ENCODE measurements at places on chromosomes 6 and 20. TPM values are rescaled to one million over a fixed set of nuclear protein-coding genes. Genes with fewer than 3 reads are reported as not detected.

DNA sequence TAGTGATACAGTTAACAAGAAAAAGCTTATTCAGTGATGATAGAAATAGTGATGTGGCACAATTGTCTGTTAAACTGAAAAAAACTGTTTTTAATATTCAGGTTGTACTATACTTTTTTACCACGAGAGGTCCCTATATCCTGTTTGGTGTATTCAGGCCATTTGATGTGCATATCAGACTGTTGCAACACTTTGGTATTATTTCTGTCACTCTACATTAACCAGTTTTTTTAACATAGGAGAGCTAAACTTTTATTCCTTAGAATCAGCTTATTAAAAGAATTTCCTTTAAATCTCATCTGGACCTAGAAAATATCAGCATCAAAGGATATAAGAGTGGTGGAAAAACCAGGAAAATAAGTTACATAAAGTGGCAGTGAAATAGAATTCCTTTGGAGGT lies 36.8 kb downstream of the TSPYL4 start:
- DNase-seq: no peak

GRCh38 chr6:98920904-98921431 lies 26.8 kb downstream of the FBXL4 start:
- no peak for DNase-seq

DNA sequence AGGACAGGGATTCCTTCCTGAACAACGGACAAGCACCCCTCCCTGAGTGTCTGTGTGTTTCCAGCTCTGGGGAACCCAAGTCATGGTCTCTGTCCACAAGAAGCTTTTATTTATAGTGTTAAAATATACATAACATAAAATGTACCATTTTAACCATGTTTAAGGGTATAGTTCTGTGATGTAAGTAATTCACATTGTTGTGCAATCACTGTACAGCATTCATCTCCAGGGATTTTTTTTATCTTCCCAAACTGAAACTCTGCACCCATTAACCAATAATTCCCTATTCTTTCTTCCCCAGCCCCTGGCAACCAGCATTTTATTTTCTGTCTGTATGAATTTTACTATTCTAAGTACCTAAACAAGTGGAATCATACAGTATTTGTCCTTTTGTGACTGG lies 84.2 kb downstream of the FOXF2 start:
- no peak for DNase-seq

GRCh38 chr20:49433333-49433732 lies 49.1 kb downstream of the KCNB1 start:
- DNase-seq: no peak

DNA sequence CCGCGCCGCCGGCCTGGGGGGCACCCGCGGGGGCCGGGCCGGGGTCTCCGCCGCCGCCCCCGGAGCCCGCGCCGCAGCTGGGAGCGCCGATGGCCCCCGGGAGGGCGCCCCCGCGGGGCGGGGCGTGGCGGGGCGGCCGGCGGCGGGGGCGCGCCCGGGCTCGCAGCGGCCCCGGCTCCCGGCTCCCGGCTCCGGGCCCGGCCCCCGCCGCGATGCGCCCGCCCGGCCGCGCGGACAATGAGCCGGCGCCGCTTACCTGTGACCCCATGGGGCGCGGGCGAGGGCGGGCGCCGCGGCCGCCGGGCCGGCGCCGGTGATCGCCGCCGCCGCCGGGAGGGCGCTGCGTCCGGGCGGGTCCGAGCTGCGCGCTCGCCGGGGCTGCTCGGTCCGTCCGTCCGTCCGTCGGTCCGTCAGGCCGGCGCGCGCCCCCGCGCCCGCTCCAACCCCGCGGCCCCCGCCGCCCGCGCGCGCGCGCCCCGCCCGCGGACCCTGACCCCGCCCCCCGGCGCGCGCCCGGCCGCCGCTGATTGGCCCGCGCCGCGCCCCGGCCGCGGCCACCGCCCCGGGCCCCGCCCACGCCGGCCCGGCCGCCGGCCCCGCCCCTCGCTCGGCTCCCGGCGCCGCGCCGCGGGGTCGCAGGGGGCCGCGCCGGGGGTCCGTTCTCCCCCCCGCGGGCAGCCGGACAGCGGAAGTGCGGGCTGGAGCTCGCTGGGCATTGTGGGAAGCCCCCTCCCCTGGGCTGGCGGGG lies at the start of gene ZBTB46:
Gene ZBTB46 (minus strand): TSS at position 424 of the 748 bp plus-strand sequence. CDS start 40,507 bp downstream, outside the sequence.
- no peak for DNase-seq

DNA sequence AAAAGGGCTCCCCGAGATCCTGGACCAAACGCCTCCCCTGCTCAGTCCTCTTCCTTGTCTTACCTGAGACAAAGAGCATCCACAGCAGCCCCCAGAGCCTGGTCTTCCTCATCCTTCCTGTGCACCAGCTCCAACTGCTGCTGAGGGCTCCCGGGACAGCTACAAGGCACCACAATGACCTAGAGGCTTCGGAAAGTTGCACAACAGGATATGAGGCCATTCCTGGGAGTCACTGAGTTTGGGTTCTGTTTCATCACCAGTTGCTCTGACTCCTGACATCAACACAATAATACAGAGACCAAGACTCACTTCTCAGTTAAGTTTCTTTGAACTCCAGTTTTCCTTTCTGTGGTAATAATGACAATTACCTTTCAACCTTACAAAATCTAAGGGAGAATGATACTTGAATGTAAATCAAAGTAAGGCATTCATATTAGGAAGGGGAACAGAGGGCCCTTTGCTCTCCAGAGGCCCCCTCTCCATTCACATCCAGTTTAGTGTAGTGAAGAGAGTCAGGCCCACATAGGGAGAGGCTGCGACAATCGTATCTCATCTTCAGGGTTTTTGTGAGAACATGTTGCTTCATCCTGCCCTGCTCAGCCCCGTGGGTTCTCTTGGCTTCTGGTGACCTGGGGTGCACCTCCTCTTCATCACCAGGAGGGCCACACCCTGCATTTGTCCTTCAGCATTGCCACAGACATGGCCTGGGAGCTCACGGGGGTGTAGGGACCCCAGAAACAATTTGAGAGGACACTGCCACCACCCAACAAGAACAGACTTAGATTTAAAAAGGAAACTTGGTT lies at the start of gene TREM1:
Gene TREM1 (minus strand): TSS at position 139 of the 803 bp plus-strand sequence. CDS start 27 bp downstream, at position 112.
- no peak for DNase-seq

TRIM10 gene
- total RNA-seq: not detected

B4GALT5 gene
- total RNA-seq: 63.1 TPM

USP49 gene
- total RNA-seq: 10.9 TPM

SIRPD gene
- total RNA-seq: 0.37 TPM

Measured in PC-9 (cell line).